ENCODE measurements at places on chromosomes 4 and X. TPM values are rescaled to one million over a fixed set of nuclear protein-coding genes. Genes with fewer than 3 reads are reported as not detected.

The TREX2 gene
- total RNA-seq: 4.4 TPM

The IL13RA1 gene
- 37.4 TPM for total RNA-seq

The COL4A6 gene
- 3.7 TPM for total RNA-seq

The PDGFRA gene
- total RNA-seq: 295 TPM

The ADH1A gene
- total RNA-seq: not detected

The GPC3 gene
- total RNA-seq: 0.19 TPM

The MAGEH1 gene
- 47.2 TPM for total RNA-seq

The CFAP99 gene
- total RNA-seq: not detected

The ERCC6L gene
- total RNA-seq: 11.3 TPM

The RRH gene
- total RNA-seq: not detected

The HERC3 gene
- 11.6 TPM for total RNA-seq

The LINC00632 gene
- total RNA-seq: 5.2 TPM

The ARSD gene
- 10.0 TPM for total RNA-seq

The GAGE12E gene
- not detected for total RNA-seq

The GPR50 gene
- total RNA-seq: not detected

The NEIL3 gene
- total RNA-seq: 15.0 TPM

The C4orf50 gene
- under 0.01 TPM for total RNA-seq

The NR0B1 gene
- not detected for total RNA-seq

The ARMCX6 gene
- 26.8 TPM for total RNA-seq

The UGT2A1 gene
- not detected for total RNA-seq

The DCX gene
- total RNA-seq: not detected

The ADAMTS3 gene
- total RNA-seq: 5.4 TPM

The LRCH2 gene
- 5.0 TPM for total RNA-seq

The ARHGAP6 gene
- total RNA-seq: 4.4 TPM

The PLAC1 gene
- not detected for total RNA-seq

The SAGE1 gene
- not detected for total RNA-seq

The S100P gene
- total RNA-seq: not detected

The PFKFB1 gene
- not detected for total RNA-seq

The RHOXF1 gene
- total RNA-seq: not detected

Measured in regular cardiac myocyte (primary cell).